Right cardiac atrium (tissue), 5 donors: ENCODE measurements at places on chromosomes 3 and 15. TPM values are rescaled to one million over a fixed set of nuclear protein-coding genes. Genes with fewer than 3 reads are reported as not detected.

ISG20 gene
- 5.3 TPM for total RNA-seq

RASL12 gene
- total RNA-seq: 88.0 TPM

CHST13 gene
- total RNA-seq: 0.59 TPM

LRCH3 gene
- total RNA-seq: 26.6 TPM

ST3GAL6 gene
- 29.3 TPM for total RNA-seq

HTR3E gene
- not detected for total RNA-seq

STAG1 gene
- total RNA-seq: 28.5 TPM

DOCK3 gene
- total RNA-seq: 4.9 TPM

RETNLB gene
- total RNA-seq: not detected

SH2D7 gene
- not detected for total RNA-seq

ARL6IP5 gene
- total RNA-seq: 162 TPM

CNTN4 gene
- 1.7 TPM for total RNA-seq

SI gene
- total RNA-seq: not detected

SERINC4 gene
- total RNA-seq: 0.12 TPM

SAXO2 gene
- total RNA-seq: 2.6 TPM

CLRN1 gene
- total RNA-seq: not detected

CLDN18 gene
- total RNA-seq: 0.26 TPM

SEC22A gene
- 11.8 TPM for total RNA-seq

ZNF80 gene
- total RNA-seq: not detected

- DNase-seq: peak; percentile 86
Observed at GRCh38 chr15:71237456-71238188, 122.4 kb downstream of the THSD4 start.

- no peak for DNase-seq
Observed at GRCh38 chr3:49248840-49249227, 28.2 kb downstream of the C3orf62 start.

DNA sequence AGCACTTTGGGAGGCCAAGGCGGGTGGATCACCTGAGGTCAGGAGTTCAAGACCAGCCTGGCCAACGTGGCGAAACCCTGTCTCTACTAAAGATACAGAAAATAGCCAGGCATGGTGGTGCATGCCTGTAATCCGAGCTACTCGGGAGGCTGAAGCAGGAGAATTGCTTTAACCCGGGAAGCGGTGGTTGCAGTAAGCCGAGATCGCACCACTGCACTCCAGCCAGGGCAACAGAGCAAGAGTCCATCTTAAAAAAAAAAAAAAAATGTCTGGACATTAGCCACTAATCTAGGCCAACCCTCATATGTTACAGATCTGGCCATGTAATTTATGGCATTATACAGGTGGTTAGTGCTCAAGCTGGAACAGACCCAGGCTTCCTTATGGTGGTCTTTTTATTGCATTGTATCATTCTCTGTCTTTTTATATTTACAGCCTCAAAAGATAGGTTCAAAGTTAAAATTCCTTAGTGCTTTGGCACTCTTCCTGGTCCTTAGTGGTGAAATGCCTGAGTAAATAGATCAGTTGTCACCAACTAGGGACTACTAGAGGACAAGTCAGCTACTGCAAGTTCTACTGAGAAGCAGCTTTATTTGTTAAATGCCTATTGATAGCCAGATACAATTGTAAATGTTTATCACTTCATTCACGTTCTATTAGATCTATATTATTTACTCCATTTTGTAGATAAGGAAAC lies 16.0 kb downstream of the STARD9 start:
- DNase-seq: no peak

GRCh38 chr3:111944372-111944771 lies 34.5 kb upstream of the ABHD10 start:
- DNase-seq: no peak

GRCh38 chr3:132203889-132204596 lies 113.2 kb upstream of the ACP3 start:
- DNase-seq: no peak

- no peak for DNase-seq
Observed at GRCh38 chr3:151316267-151316991, at the start of gene GPR87. Gene GPR87 (minus strand): TSS chr3:151316820. CDS start chr3:151300100, 16,720 bp downstream.

DNA sequence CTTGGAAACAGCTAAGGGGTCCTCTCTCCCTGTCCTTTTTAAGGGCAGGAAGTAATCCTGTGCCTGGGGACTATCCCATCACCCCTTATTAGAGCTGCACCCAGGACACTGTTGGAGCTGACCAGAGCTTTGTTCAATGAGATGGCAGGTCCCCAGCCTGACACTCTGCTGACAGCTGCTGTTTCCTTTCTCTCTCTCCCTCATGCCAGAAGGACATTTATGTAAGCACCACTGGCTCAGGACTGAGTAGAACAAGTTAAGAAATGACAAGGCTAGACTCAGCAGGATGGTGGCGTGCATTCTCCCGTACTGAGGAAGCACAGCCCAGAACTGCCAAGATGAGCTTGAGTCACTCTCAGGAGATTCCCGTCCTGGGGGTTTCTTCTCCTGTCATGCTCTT lies 17.3 kb downstream of the GJD2 start:
- no peak for DNase-seq

- no peak for DNase-seq
Observed at GRCh38 chr3:112568642-112569041, 6.8 kb downstream of the SLC35A5 start.

DNA sequence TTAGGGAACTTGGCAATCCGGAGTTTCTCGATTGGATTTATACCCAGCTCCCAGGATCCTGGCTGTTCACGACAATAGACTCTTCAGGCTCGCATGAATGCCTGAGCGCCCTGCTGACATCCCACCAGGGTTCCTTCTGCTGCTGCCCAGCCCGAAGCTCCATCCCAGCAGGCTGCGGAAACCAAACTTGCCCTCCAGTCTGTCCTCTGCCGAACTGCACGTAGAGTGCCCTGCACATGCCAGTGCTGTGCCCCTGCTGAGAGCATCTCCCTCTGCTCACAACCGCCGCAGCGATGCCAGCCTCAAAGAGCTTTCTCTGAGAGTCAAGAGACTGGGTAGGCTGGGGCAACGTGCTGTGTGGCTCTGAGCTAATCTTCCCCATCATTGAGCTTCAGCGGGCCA lies 6.9 kb downstream of the ADAMTS7 start:
- no peak for DNase-seq

- no peak for DNase-seq
Observed at GRCh38 chr15:90610190-90610589, 80.5 kb downstream of the CRTC3 start.

DNA sequence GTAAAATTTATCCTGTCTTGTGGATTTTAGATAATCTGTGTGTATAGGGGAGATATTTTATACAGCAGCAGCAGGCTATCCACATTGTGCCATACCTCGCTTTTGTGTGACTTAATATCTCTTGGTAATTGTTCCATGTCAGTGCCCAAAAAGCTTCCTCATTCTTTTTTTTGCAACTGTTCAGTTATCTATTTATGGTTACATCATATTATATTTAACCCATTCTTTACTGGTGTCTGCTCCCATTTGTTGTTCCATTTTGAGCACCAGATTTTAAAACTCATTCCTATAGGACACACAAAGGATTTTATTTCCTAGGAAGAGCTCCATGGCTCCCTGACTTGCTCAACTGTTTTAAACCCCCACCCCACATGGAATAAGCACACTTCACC lies 86.3 kb upstream of the RASGRP1 start:
- no peak for DNase-seq

- DNase-seq: no peak
Observed at GRCh38 chr3:193029800-193030199, 112.1 kb upstream of the MB21D2 start.

- no peak for DNase-seq
Observed at GRCh38 chr3:189584645-189585044, 46.5 kb upstream of the TP63 start.

DNA sequence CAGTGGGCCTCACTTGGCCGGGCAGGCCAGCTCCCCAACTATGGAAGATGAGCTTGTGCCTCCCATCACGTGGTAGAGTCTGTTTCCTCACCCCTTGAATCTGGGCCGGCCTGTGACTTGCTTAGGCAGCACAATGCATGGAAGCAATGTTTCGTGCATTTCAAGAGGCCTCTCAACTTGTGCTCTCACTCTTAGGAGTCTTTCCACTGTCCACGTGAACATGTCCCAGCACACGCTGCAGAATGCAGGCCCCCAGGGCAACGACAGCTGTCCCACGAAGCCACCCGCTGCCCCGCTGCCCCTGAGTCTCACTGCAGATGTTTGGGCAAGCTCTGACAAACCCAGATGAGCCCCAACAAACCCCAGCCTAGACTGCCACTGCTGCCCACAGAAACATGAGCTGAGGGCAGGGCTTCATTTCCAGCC lies 27.2 kb upstream of the SLC41A3 start:
- DNase-seq: no peak

DNA sequence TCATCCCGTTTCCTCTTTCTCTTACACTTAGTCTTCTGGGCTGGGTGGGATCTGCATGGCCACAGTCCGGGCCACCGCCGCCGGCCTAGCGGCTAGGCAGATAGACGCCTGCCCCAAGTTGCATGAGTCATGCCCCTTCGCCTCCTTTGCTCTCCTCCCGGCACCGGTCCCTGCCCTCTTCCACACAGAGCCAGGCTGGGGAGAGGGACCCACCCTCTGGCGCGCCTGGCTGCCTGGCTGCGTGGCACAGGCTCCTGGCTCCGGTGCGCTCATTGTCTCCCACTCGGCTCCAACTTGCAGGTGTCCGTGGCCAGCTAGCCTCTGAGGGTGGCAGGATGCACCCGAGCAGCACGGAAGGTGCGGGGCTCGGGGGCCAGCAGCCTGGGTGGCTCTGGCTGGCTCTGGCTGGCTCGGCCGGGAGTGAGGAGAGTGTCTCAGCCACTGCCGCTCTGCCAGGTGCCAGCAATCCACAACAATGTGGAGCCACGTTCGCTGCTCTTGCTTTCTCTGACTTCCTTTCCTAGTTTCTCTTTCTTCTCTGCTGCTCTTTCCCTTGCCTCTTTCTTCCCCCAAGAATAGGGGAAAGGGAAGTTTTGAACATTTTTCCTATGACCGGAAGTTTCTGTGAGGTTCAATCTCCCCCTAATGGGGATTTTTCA lies 22.4 kb upstream of the MTHFS start:
- no peak for DNase-seq

- DNase-seq: no peak
Observed at GRCh38 chr3:62238431-62238830, 134.9 kb downstream of the FEZF2 start.

DNA sequence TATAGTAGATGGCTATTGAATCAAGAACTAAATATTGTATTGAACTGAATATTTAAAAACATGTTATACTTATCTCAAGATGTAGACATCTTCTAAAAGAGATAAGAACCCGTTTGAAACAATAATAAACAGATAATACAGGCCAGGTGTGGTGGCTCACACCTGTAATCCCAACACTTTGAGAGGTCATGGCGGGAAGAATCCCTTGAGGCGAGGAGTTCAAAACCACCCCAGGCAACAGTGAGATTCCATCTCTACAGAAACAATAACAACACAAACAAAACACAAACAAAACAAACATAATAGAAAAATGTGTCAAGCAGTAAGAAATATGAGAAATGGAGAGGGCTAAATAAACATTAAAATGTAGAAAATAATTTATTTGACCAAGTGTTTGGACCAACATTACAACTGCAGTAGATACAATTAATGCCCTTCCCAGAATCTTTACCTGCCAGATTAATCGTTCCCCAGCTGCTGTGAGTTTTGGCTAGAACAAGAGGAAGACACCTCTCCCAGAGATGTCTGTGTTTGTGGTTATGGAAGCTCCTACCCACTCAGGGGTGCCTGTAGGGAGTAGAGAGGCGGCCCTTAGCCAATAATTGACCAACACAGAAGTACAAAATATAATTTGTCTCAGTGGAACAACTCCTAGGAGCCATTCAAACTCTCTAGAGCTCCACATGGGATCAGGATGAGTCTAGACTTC lies 111.9 kb upstream of the AGTR1 start:
- DNase-seq: no peak

DNA sequence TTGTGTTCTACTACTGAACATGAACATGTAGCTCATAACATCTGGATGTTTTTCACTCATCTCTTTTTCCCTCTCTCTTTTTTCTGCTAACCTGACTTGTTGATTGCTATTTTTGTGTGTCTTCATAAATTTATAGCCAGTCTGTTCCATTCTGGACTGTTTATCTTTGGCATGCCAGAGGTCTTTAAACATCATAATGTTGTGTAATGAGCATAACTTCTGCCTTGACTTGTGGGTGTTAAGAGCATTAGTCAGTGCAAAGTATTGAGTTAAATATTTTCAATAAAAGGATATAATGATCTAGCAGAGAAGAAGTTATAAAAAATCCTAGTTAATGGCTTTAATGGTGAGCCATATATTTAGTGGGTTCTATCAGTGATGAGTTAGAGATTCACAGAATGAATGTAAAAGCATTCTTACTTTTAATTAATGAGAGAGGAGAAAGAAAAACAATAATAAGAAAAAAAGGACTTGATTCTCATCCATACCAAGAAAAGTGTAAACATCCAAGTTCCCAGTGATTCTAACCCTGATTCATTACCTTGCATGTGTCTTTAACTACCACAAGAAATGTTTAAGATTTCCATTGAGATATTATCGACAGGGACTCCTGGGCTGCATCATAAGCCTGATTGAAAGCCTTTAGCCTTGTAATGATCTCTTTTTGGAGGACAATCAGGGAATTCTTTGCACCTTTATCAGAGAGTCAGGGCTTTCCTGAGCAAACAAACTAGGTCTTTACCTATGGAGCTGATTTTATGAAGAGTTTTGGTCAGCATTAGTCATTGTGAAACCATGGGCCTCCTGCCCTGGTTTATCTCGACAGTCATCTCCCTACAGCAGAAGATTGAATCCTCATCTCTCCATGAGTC lies 22.9 kb downstream of the MITF start:
- no peak for DNase-seq

DNA sequence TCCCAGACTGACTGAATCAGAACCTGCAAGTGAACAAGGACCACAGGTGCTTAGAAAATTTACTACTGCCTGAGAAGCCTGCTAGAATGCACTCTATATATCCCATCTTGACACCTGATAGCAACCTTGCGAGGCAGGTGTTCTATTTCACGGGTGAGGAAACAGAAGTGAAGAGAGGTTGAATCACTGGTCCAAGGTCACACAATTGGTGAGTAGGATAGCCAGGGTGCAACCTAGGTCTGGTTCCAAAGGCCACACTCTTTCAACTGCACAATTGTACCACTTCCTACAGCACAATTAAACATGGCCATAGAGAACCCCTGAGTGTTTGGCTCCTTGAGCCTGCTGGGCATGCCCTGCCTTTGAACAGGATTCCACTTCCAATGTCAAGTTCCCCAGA lies 87.0 kb downstream of the RAB11A start:
- no peak for DNase-seq

DNA sequence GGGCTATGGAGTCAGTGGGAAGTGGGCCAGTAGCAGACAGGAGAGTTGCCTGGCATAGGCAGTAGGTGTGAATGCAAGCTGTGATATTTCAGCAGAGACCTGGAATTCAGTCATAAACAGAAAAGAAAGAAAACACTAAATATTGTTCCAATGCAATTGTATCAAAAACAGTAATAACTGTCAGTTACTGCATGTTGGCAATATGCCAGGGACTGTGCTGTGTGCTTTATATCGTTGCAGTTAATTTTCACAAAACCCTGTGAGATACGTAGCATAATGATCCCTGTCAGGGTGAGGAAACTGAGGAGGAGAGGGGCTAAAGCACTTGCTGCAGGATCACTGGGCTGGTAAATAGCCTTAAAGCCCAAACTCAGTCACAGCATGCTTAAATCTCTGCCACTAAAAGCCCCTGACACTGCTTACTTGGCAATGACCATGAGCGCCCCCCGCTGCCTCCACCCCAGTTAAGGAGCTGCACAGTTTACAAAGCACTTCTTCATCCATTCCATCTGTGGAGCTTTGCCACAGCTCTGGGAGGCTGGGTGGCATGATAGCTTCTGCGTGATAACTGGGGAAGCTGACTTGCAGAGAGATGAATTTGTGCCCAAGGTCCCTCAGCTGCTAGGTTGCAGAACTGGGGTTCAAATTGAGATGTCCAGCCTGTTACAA lies 3.9 kb downstream of the SLC6A1 start:
- DNase-seq: no peak
